ENCODE measurements at places on chromosomes 5 and 9.
A peak's percentile ranks its signal among the peaks of the same experiment; 100 is the strongest.

DNA sequence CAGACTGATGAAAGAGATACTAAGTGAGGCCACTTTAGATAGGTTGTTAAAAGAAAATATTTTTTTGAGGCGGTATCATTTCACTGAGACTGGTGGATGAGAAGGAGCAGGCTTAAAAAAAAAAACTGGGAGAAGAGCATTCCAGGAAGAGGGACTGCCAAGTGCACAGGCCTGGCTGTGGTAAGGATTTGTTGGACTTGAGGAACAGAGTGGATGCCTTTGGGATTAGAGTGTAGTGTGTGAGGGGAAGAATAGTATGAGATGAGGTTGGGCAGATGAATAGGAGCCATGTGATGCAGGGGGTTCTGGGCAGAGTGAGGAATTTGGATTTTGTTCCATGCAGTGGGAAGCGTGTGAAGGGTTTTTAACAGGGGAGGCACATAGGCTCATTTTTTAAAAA is 57.9 kb downstream of the PBX3 start:
- DNase-seq: peak; percentile 64

GRCh38 chr9:72362680-72363139 is 2.3 kb downstream of the ZFAND5 start:
- peak; percentile 42 for DNase-seq

GRCh38 chr5:86765778-86766502 is 148.2 kb downstream of the COX7C start:
- no peak for DNase-seq

- no peak for DNase-seq
Measured at GRCh38 chr9:125785248-125785751, 38.1 kb downstream of the PBX3 start.

DNA sequence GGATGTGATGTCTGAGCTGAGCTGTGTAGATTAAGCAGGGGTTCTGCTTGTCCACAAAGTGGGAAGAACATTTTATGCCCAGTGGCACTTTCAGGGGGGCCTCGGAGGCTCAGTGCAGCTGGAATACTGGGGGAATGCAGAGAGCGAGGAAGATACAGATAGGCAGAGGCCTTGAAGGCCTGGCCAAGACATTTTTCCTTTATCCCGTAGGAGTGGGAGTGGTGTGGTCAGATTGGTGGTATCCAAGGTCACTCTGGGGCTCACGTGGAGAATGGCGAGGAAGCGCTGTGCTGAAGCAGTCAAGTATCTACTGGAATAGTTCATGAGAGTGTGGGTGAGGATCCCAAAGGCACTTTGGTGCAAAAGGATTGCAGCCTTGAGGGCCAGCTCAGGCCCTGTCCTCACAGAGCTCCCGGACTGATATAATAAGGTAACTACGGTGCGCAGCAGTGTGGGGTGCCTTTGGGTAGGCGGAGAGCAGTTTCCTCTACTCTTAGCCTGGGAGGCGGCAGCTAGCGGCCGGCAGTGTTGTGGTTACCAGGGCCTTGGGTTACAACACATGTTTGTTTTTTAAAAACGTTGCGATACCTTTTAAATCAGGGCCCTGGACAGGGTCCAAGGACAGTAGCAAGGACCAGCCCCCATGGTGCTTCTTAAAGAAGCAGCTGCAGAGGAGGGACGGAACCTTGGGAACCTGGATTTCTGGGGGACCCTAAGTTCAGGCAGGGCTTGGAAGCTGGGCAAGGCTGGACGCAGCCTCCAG is 10.8 kb upstream of the CCDC69 start:
- no peak for DNase-seq

DNA sequence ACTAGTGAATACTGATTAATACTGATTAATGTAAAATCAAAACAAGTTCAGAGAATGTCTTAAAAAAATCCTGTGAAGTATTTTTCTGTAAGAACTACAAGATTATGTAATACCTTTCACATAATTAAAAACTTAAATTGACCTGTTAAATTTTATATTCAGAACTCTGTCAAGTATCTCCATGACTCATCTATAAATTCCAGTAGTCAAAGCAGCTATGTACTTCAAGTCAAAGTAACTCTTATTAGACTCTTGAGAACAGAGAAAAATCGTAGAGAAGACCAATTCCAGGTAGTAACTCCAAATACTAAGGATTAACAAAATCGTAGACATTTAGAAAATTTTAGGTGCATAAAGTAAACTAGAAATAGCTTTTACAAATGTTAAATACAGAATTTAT is 77.1 kb downstream of the HOMER1 start:
- DNase-seq: no peak

- no peak for DNase-seq
Measured at GRCh38 chr5:91142386-91142785, 240.7 kb downstream of the ARRDC3 start.

- DNase-seq: no peak
Measured at GRCh38 chr5:1503241-1504068, 20.3 kb downstream of the LPCAT1 start.

DNA sequence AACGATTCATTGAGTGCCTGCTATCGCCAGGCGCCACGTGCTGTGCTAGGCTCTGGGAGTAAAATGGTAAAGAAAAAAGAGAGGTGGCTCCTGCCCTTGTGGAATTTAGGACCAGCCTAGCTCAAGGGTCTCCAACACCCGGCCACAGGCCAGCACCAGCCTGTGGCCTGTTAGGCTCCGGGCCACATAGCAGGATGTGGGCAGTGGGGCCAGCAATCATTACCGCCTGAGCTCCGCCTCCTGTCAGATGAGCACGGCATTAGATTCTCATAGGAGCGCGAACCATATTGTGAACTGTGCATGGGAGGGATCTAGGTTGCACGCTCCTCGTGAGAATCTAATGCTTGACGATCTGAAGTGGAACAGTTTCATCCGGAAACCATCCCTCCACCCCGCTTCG is 1.5 kb downstream of the RMRP start:
- no peak for DNase-seq

- DNase-seq: no peak
Measured at GRCh38 chr9:112861638-112862555, 28.8 kb downstream of the SLC46A2 start.

GRCh38 chr9:95920017-95920416 is 44.5 kb downstream of the ERCC6L2 start:
- no peak for DNase-seq

DNA sequence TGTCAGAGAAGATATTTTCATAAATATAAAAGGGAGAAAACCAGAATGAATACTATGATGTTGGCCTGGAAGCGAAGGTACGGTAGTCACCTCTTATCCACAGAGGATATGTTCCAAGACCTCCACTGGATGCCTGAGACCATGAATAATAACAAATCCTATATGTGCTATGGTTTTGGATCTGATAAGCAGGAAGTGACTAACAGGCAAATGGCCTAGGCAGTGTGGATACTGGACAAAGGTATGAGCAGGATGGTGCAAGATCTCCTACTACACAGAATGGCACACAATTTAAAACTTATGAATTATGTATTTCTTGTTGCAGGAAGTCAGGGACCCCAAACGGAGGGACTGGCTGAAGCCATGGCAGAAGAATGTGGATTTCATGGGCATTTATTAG is 48.2 kb downstream of the ADAMTS12 start:
- no peak for DNase-seq

GRCh38 chr5:176350416-176350815 is 11.1 kb downstream of the KIAA1191 start:
- no peak for DNase-seq

DNA sequence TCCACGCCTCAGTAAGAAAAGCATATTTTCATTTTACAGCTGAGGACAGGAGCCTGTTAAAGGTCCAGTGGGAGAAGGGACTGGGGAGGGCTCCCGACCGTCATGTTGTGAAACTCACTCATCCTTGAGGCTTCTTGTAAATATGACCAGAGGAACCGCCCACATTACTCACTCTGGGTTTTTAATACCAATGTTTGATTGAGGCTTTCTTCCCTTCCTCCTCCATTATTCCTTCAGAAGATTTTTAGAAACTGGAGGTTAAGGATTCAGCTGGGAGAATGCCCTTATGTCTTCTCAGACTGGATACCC is 61.4 kb upstream of the GLRX start:
- DNase-seq: no peak

DNA sequence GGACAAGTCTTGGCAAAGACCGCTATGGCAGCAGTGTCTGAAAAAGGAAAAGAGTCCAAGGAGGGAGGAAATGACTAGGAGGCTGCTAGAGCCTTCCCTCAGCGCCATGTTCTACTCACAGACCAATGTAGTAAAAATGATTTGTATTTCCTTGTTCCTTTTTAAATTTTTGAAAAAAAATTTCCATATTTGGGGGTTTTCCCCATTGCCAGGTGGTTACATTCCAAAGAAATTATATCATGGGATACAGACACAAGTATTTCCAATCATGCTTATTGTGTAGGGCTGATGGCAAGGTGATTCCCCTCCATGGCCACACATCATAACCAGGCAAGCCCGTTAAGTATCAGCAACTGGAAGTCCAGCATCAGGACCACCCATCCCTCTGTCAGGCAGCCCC is 138.2 kb downstream of the PIP5K1B start:
- DNase-seq: no peak
